Epithelial cell of umbilical artery (primary cell): ENCODE measurements at places on chromosomes 11 and 22. TPM values are rescaled to one million over a fixed set of nuclear protein-coding genes. Genes with fewer than 3 reads are reported as not detected.

The BIK gene
- total RNA-seq: 1.1 and 1.3 TPM in 2 replicates

The CD3E gene
- total RNA-seq: not detected in 2 replicates

The OR10A2 gene
- total RNA-seq: not detected in 2 replicates

The LRRC56 gene
- total RNA-seq: 0.30 and 0.32 TPM in 2 replicates

The EWSR1 gene
- 162 and 165 TPM in 2 replicates for total RNA-seq

The LRRC74B gene
- not detected in 2 replicates for total RNA-seq

The CCDC15 gene
- total RNA-seq: 1.6 and 1.7 TPM in 2 replicates

The ANKK1 gene
- not detected in 2 replicates for total RNA-seq

The OR10D3 gene
- total RNA-seq: not detected in 2 replicates

The RTN4RL2 gene
- under 0.01 and 0.15 TPM in 2 replicates for total RNA-seq

The IGSF9B gene
- under 0.01 and 0.91 TPM in 2 replicates for total RNA-seq

The CD81 gene
- total RNA-seq: 145 and 168 TPM in 2 replicates

The RASSF10 gene
- total RNA-seq: under 0.01 TPM in 1 of 2 replicates, not detected in the other

The ACRV1 gene
- not detected in 2 replicates for total RNA-seq

The FAM118A gene
- 21.4 and 23.4 TPM in 2 replicates for total RNA-seq

The PATE4 gene
- not detected in 2 replicates for total RNA-seq

The F2 gene
- total RNA-seq: not detected in 2 replicates

The MYO7A gene
- total RNA-seq: 0.65 and 0.76 TPM in 2 replicates

The MS4A14 gene
- total RNA-seq: not detected in 2 replicates

The SLC7A4 gene
- not detected in 2 replicates for total RNA-seq

The DDIAS gene
- 7.5 and 13.2 TPM in 2 replicates for total RNA-seq

The PGA5 gene
- total RNA-seq: not detected in 2 replicates
